ENCODE measurements at places on chromosomes 4 and X. TPM values are rescaled to one million over a fixed set of nuclear protein-coding genes. Genes with fewer than 3 reads are reported as not detected.

FGF5 gene
- total RNA-seq = not detected

GRCh38 chr4:184094532-184095159, 123.0 kb downstream of the ENPP6 start:
- peaks cover 20% of the 10 kb centered on the region for H3K27me3 ChIP-seq
- no peak for DNase-seq
- H3K4me3 ChIP-seq = no peak overlapping the region
- no peaks in the 10 kb centered on the region for H3K36me3 ChIP-seq

- H3K27me3 ChIP-seq = no peaks in the 10 kb centered on the region
- no peak overlapping the region for H3K27ac ChIP-seq
- peaks cover 13% of the 10 kb centered on the region for H3K4me1 ChIP-seq
- H3K36me3 ChIP-seq = no peaks in the 10 kb centered on the region
- DNase-seq = no peak
- H3K4me3 ChIP-seq = no peak overlapping the region
Measured at GRCh38 chrX:109783701-109784079, 50.6 kb upstream of the ACSL4 start.

PAGE1 gene
- not detected for total RNA-seq

GRCh38 chr4:104763554-104764222, 269.0 kb upstream of the CXXC4 start:
- H3K4me1 ChIP-seq = no peaks in the 10 kb centered on the region
- no peak for DNase-seq
- no peak overlapping the region for H3K27ac ChIP-seq
- no peaks in the 10 kb centered on the region for H3K27me3 ChIP-seq
- no peaks in the 10 kb centered on the region for H3K36me3 ChIP-seq

IL3RA gene
- total RNA-seq = 35.2 TPM

DNA sequence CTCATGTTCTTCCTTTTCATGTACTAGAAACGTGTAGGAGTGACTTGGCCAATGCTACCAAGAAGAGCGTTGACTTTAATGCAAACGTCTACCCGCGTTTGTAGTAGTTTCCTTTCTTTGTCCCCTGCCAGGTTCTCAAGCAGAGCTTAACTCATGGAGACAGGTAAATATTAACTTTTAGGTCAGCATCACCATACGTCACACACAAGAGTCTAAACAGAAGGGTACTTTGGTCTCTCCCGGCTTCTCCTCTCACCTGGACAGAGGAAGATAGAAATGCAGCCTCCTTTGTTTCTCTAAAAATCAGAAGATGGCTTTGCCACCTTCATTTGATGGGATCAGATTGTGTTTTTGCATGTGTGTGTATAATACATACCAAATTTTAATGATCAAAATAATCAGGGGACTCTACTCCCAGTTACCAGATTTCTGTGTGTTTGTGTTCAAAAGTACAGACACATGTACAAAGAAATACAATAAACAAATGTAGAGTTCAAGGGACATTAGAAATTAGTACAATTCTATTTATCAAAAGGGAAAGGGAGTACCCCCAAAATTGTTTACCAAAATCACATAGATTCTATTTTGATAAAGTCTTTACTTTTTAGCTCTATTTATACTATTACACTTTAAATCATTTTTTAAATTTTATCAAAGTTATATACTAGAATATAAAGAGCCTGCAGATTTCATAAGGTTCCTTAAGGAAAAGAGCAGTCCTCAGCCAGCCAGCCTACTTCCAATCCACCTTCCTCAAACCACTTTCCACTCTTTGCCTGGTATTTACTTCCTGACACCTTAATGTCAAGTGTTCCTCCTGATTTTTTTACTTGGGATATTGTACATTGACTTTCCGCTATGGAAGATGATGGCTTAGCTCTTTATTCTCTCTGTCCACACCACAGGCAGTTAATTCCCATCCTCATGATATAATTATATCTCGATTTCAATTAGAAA, 195.5 kb downstream of the RELL1 start:
- H3K4me3 ChIP-seq = no peak overlapping the region
- H3K36me3 ChIP-seq = no peaks in the 10 kb centered on the region
- H3K27ac ChIP-seq = no peak overlapping the region
- no peak for DNase-seq

SHROOM4 gene
- total RNA-seq = not detected

CT45A1 gene
- not detected for total RNA-seq

DNA sequence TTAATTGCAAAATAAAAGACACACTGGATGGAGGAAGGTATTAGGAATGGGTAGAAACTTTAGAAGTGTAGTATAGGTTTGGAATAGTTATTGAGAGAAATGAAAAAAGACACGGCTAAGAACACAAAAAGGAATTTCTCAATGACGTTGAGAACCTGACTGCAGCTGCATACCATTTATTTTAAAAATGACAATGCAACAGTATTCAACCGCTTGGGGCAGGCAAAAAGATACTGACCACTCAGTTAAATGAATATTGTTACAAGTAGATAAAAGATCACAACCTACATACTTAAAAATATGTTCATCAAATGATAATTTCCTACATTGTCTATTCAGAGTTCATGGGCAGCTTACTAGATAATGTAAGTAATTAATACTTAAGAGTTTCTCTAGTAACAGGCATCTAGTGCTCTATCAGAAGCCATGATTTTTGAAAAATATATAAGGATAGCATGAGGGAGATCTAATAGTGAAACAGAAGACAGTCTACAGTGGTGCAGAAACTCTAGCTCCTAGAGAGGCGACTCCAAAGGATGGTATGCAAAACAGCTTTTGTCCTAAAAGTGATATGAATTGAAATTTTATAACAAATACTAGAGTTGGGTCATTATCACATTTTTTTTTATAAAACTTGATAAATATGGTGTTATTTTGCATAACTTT, 216.2 kb upstream of the VEGFC start:
- H3K27ac ChIP-seq = no peak overlapping the region
- DNase-seq = no peak
- no peak overlapping the region for H3K4me3 ChIP-seq
- no peaks in the 10 kb centered on the region for H3K4me1 ChIP-seq
- H3K36me3 ChIP-seq = no peaks in the 10 kb centered on the region

DCAF4L1 gene
- total RNA-seq = 0.10 TPM

- H3K36me3 ChIP-seq = no peaks in the 10 kb centered on the region
- no peak for DNase-seq
- no peaks in the 10 kb centered on the region for H3K4me1 ChIP-seq
- H3K27ac ChIP-seq = no peak overlapping the region
- no peaks in the 10 kb centered on the region for H3K27me3 ChIP-seq
Measured at GRCh38 chr4:160809576-160809975, 1354.2 kb downstream of the FSTL5 start.
